ENCODE measurements at places on chromosomes 11 and 22.
A peak's percentile ranks its signal among the peaks of the same experiment; 100 is the strongest.

DNA sequence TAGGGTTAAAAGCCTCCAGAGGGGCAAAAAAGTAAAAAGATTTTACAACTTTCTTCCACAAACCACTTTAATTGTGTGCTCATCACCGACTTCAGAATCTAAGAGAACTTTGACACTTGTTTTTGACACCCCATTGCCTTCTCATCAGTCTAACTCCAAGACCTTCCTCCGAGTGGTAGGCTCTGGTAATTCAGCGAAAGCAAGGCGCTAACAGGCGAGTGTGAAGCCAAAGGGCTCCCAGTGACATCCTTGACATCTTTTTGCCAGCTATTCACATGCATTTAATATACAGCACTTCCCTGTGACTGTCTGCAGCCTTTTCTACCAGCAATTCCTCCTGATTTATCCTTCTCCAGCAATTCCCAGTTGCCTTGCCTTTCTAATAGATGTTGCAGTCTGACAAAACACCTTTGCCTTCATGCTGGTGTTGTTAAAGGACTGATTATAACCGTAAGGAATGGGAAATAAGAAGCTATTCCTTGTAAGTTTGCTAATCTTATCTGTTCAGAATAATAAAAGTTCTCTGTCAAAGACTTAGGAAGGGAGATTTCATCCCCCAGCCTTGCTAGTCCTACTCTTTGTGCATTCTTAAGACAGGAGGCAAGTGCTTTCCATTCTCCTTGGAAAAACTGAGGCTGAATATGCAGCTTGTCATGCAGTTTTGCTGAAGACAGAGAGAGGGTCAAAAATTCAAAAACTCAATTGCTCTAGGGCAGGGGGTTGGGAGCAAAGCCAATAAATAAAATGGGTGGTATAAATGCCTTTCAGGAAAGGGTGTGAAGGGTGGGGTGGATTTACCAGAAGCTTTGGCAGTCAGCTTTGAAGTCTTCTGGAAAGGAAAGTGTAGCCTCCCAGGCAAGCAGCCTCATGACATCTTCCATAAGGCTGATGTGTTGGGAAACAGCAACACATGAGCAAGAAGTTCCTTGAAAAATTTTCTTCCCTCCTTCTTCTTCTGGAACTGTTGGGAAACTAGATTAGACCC, 39.1 kb downstream of the SNX19 start:
- no peak for DNase-seq

DNA sequence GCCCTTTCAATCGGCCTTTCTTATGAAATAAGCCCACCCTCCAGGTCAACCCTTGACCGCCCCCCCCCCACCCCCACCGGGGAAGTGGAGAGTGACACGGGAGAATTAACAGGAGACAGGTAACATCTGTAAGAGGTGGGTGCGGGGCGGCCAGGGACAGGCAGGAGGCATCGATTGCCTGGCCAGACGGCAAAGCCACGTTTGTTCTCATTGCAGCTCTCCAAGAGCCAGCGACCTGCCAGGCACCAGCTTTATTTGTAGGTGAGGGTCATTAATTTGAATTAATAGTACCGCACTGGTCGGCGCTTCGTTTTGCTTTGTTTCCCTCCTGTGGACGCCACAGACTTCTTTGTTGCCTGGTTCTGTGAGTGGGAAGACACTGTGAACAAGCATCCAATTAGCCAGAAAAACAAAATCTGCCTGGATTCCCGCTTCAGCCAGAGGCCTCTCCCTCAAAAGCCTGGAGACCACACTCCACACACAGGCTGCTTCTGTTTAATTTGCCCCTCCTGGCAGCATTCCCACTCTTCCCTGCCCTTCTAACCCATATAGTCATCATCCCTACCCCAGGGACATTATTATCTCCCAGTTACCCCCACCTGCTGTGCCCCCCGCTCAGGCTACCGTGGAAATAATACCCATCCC, 104.5 kb upstream of the OPCML start:
- DNase-seq, result no peak

- no peak for DNase-seq
Measured at GRCh38 chr11:74185285-74185684, 14.2 kb downstream of the PPME1 start.

- peak; percentile 50 for DNase-seq
Measured at GRCh38 chr22:40533712-40534378, 102.7 kb downstream of the MRTFA start.

- no peak for DNase-seq
Measured at GRCh38 chr22:45683248-45683647, 11.6 kb downstream of the ATXN10 start.

DNA sequence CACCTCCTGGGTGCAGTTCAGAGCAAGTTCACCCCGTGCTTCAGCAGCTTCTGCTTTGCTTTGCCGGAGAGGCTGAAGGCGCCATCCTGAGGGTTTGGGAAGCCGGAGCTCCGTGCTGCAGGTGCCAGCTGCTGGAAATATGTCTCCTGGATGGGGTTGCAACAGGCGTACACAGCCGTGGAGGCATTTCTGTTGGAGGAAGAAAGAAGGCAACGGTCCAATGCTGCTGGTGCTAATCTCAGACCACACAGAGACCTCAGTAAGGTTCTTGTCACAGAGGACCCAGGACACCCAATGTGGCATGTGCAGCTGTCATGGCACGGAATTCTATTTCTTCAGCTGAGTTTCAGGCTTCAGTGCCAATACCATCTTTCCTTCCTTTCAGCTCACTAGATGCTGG, 24.2 kb downstream of the ASPHD2 start:
- DNase-seq, result no peak

- no peak for DNase-seq
Measured at GRCh38 chr11:110124605-110125004, 31.4 kb downstream of the ZC3H12C start.

DNA sequence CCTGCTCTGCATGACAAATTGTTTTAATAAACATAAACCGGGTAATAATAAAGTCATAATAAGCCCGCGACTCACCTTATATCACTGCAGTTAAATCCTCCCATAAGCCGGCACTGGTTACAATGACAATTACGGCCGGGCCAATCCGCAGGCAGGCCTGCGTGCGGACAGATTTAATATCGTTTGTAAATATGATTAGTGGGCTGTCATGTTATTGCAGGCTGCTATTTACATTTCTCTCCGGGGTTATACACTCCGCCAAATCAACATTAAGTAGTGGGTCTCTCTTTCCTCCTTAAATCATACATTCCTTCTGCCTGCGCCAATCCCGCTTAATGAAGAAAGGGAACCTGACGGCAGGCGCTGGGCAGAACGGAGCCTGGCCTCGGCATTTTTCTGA, 51.8 kb upstream of the LMO1 start:
- DNase-seq, result no peak

- no peak for DNase-seq
Measured at GRCh38 chr11:126280595-126280994, 2.3 kb upstream of the TIRAP start.

DNA sequence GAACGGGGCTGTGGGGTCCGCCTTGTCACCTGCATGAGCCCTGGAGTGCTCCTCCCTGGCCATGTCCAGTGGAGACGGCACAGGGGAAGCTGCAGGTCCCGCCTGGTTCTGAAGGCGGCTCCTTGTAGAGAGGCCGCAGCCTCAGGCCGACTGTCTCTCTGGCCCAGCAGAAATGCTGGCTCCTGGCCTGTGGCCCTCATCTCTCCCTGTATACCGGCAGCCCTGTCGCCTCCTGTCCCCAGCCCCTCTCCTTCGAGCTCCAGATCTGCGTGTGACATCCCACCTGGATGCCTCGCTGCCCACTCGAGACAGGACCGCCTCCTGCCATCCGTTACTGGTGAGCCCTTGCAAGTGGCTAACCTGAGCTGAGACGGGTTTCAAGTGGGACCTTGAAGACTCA, 73.6 kb downstream of the PHF21B start:
- DNase-seq, result no peak

DNA sequence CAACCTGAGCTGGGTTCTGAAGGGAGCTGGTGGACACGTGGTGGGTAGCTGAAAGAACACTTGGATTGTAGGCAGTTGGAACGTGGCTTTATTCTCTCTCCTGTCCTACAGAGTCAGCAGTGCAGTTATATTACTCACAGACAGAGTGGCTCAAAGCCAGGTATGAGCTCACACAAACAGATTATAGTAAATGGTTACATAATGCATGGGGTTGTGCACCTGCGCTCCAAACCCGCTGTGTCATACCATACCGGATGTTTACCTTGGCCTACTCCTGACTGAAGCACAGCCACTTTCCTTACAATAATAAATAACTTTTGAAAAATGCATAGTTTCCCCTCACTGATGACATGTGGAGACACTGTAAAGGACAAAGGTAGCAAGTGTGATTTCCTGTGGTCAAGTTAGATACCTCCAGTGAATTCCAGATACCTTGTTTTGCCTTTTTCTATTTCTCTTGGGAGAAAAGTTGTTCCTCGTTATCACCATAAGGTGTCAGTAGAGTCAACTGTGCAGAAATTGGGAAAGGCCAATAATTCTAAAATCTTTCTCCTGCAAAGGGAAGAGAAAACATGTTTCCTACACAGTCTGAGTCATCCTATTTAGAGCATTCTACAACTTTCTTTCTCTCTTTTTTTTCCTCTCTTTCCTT, 13.5 kb downstream of the MS4A6A start:
- no peak for DNase-seq

GRCh38 chr22:47012589-47013370, 250.3 kb downstream of the TBC1D22A start:
- no peak for DNase-seq

DNA sequence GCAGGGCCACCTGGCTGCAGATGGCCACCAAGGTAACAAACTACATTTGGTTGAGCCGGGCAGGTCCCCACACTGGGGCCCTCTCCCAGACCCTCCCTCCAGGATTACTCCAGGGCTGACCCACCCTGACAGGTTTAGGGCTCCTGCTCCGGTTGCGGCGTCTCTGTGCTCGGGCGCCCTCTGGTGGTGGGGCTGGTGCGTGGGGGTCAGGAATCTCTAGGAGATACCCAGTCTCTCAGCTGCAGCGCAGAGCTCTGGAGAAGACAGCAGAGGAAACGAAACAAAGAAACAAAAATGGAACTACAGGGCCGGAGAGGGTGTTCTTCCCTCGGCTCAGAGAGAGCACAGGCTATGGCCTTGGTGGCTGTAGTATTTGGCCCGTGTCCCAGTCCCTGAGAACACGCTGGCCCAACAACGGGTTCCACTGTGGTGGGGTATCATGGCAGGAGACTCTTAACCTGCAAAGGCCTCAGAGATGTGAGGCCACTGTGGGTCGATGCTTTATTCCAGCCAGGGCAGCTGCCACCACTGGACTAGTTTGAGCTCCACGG, 2.4 kb downstream of the C11orf96 start:
- DNase-seq, result peak; percentile 56

DNA sequence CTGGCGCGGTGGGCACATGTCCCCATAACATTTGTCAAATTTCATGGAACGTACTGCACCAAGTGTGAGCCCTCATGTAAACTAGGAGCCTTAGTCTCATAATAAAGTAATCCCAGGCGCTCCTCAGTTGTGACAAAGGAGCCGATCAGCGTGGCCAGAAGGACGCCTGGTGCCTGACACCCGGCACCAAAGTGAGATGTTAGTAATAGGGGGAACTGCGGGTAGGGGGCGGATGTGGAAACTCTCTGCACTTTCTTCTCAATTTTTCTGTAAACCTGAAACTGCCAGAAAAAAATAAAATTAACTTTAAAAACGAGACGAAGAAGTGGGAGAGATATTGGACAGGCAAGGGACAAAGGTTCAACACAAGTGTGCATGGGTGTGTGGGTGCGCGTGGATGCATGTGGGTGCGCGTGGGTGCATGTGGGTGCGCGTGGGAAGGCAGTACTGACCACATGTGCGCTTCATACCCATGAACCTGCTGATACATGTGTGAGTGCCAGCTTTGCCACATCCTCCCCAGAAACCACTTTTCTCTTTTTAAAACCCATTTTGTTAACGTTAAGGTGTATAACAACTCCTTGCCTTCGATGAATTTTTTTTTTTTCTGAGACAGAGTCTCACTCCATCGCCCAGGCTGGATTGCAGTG, 55.4 kb upstream of the LINC01488 start:
- DNase-seq, result no peak

DNA sequence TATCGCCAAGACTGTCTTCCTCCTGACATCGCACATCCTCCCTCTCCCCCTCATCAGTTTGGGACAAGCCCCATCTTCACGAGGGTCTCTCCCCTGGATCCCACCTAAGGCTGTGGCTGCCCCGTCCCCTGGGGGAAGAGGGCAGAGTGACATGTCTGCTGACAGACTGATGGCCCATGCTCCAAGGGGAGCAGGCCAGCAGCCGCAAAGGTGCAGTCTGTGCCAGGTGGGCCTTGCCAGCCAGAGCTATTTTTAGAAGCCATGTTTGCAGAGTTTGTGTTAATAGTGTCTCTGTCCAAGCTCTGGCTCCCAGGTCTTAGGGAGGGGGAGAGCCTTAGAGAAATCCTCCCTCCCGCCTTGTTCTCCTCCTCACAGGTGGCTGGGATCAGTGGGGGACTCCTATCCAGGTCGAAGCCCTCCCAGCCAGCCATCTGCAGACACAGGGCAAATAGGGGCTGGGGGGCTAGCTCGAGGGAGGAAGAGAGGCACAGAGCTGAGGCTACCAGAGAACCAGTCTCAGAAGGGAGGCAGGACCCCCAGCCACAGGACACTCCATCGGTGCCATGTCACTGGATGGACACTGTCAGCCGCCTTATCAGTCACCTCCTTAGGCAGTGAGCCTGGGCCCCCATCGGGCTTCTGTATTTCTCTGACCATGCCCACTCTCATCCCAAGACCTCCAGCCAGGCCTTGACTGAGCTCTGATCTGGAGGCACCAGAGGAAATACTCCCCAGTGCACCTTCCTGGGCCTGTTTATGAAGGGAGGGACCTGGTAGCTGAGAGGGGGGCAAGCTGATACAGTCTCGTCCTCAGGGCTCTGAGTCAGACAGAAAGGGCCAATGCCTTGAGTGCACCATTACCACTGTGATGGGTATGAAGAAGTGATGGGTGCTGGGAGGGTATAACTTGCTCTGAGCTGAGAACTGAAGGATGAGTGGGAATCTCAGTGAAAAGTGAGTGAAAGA, 49.3 kb downstream of the CHRDL2 start:
- no peak for DNase-seq

- DNase-seq, result no peak
Measured at GRCh38 chr22:42363892-42364291, 68.3 kb downstream of the NFAM1 start.

GRCh38 chr11:94558468-94558867, 8.7 kb upstream of the PIWIL4 start:
- DNase-seq, result no peak

GRCh38 chr11:124674571-124674970, 867 bp downstream of the SPA17 start:
- DNase-seq, result no peak

- no peak for DNase-seq
Measured at GRCh38 chr11:12121517-12121916, 11.1 kb downstream of the MICAL2 start.

- no peak for DNase-seq
Measured at GRCh38 chr11:126410649-126411048, 55.2 kb downstream of the ST3GAL4 start.

GRCh38 chr11:88280673-88281316, 56.7 kb downstream of the CTSC start:
- DNase-seq, result no peak

Data from GM12891 (cell line).